HT-29 (cell line): ENCODE measurements at places on chromosomes 4 and X. TPM values are rescaled to one million over a fixed set of nuclear protein-coding genes. Genes with fewer than 3 reads are reported as not detected.

Gene KLF3
- 74.3 and 76.6 TPM in 2 replicates for total RNA-seq

Gene PGM2
- 21.3 and 21.8 TPM in 2 replicates for total RNA-seq

Gene IL3RA
- total RNA-seq = not detected in 2 replicates

Gene HSFX4
- 0.47 TPM in 1 of 2 replicates, not detected in the other for total RNA-seq

Gene CHIC1
- 5.6 and 6.9 TPM in 2 replicates for total RNA-seq

Gene GAGE2A
- not detected in 2 replicates for total RNA-seq

Gene SLC26A1
- total RNA-seq = 5.8 and 6.2 TPM in 2 replicates

Gene IL13RA1
- 22.7 and 25.7 TPM in 2 replicates for total RNA-seq

Gene ANKRD37
- 6.7 and 10.4 TPM in 2 replicates for total RNA-seq

Gene FAM9B
- total RNA-seq = not detected in 2 replicates

DNA sequence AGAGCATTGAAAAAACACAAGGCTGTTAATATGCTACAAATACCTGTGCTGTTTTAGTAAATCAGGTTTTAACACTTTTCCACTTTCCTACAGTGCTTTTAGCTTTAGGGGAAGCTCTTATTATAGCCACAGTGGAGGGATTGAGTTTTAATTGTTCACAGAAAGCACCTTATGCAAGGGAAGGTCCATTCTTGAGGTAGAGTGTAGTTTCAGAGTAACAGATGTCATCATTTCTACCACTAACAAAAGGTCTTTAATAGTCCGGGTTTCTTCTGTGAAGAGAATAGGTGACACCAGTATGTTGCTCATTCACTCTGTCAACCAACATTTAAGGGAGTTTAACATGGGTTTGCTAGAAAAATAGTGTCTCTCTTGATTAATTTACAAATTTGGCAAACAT, 104.4 kb downstream of the STIM2 start:
- no peak for DNase-seq

GRCh38 chr4:181950372-181951127, 292.7 kb upstream of the TENM3 start:
- no peak for DNase-seq

DNA sequence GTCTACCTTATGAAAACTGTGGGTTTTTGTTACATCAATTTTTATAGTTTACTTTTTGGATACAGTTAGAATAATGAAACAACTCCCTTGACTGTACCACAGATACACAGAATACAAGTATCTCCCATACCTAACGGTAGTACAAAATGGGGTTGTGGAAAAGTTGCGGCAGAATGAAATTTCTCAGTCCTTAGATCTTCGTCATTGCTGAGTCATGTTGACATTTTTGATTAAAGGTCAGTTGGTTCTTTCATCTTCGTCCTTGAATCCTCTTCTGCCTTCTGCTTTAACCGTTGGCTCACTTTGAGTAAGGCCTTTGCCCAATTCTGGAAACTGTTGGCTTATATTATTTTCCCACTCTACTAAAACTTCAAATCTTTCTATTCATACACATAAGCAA, 75.6 kb downstream of the TRIML1 start:
- DNase-seq = no peak

DNA sequence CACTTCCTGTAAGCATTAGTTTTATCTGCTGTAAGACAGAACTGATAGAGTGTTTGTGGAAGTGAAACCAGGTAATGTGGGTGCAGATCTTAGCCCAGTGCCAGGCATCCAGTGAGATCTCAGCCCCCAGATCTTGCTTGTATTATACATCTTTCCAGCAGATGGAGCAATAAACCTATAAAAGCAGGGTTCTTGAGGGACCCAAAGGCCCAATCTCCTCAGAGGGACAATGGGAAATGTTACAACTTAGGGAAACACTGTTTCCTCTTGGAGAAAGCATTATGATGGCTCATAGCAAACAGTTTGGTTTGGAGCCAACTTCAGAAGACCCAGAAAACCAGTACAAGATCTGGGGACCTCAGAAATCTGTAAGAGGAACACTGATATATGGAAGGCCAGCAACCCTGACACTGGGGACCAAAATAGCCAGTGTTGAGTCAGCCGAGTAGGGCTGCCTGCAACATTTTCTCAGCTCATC, 206.3 kb downstream of the SLC7A11 start:
- peak; percentile 83 for DNase-seq

DNA sequence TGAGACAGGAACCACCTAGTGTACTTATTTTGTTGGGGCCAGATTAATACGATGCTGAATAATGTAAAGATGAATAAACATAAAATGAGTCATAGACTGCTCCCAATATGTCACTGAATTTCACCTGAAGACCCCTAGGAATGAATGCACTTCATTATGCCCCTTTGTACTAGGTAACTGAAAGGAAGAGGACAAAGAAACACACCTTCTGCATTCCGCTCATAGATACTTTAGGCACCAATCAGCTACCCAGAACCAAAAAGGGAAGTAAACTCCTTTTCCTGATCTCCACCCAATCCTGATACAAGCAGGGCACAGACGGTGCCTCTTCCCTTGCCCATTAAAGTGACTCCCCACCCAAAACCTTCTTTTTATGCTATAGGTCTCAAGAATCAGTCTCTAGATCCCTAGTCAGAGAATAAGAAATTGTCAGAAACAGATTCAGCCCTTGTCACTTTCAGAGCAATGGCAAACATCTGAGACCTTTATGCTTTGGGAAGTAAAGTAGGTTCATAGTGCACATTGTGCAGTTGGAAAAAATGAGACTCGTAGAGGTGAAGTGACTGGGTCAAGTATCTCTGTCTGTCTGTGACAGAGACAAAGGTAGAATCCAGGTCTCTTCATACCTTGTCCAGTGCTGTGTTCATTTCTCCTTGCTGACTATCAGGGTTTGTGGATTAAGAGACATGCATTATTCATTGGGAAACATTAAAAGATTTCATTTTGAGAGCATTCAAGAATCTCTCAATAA, 2.3 kb downstream of the GPR174 start:
- DNase-seq = no peak

GRCh38 chr4:183300070-183300469, 20.0 kb downstream of the CLDN22 start:
- DNase-seq = no peak

DNA sequence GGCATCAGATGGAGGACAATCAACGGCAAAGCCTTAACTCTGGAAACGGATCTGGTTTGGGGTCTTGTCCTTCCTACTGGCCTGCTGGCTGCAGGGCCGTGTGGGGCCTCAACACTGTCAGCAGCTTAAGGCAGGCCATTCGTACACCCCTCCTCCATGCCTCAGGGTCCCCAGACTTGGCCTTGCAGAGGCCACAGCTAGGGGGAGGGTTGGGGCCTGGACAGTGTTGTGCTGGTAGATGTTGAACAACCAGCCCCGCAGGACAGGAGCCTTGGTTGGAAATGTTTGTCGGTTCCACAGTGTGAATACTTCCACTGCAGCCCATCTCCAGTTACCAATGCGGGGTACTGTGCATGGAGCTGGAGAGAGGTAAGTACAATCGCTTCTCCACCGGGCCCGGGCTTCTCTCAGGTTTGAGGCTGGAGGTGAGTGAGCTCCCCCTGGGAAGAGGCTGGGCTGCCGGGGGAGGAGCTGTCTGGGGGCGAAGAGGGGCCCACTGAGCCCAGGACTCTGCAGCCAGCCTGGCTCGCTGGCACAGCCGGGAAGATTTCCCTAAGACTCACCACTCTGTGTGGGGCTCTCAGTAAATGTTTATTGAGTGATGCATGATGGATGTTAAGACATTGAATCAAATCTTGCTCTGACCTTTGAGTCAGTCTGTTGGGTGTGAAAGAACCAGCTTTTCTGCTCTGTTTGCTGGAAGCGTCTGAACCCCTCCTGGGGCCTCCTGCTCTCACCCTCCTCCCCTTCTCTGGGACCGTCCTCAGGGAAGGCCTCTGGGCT, 19.7 kb upstream of the GPR78 start:
- DNase-seq = no peak

DNA sequence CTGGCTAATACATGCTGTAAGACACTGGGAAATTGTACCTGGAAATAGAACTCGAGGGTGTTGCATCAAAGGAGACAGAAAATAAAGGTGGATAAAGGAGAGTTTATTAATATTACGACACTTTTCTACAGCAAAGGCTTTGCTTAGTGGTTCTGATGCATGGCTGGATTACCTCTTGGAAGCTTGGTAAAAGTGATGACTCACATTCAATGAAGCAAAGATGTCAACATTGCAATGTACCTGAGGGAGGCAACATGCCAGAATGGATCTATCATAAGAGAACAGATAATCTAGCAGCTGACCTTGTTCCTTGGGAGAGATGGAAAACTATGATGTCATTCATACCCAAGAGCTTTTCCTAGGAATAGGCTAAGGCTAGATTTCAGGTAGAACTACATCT, 735.1 kb upstream of the DIAPH2 start:
- DNase-seq = no peak

DNA sequence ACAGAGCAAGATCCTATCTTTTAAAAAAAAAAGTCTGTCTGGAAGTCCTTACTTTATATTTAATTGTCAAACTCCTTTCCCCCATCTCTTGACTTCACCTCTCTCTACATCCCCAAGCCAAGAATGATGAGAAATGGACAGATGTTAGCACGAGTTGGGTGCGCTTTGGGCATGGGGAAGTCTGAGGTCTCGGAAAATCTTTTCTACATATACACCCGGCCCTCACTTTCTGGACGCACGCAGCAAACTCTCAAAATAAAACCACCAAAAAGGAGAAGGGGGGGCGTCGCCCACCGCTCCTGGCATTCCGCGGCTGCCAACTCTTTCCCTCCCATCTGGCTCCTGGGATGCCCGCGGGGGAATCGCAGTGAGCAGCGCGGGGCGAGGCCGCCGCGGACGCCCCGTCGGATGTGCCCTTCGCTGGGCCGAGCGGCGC, 756 bp downstream of the IGFBP7 start:
- DNase-seq = no peak

DNA sequence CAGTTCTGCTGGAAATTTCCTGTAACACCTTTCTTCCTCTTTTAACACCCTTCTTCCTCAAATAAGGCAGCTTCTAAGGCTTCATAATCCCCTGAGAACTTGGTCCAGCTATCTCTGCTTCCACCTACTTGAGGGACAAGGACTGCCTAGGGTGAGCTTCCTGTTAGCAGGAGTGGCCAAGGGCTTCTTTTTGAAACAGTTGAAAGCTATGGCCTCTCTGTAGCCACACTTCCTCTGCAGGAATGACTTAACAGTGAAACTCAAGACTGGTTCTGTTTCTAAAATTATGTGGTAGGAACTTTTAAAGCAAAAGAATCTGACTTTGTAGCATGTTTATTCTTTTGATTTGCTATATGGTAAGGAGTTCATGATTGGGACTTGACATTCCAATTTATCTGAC, 108.5 kb upstream of the WDR1 start:
- DNase-seq = no peak

- no peak for DNase-seq
Measured at GRCh38 chr4:171676555-171677215, 136.5 kb upstream of the GALNTL6 start.

DNA sequence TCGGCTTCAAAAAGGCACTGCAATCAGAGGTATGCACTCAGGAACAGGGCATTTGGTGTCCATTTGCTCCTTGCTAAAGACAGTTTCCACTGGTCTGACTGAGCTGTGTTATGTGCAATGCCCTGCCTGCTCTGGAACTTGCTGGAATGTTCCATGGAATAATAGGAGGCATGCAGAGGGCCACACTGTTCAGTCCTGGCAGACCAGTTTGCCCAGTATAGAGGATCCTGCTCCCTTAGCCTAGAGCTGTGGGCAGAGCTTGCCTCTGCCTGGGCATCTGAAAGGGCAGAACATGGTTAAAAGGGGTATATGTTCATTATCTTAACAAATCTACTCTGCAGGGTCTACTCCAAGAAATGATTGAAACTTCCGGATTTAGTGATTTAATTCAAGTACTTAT, 27.8 kb upstream of the CD99L2 start:
- no peak for DNase-seq

DNA sequence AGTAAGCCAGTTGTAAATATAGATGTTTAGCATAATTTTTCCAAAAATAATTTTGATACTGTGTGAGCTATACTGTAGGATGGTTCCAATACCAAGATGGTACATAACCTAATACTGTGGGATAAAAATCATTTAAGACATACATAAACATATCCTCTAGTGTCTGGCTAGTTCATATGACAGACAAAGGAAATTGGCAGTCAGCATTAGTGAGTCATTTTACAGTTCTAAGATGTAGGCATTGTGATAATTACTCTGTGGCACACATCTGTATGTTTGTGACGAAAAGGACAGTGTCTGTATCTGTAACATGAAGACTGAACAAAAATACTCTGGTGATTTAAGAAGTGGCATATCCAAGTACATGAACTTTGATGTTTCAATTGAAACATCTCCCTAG, 49.6 kb downstream of the UGT2A2 start:
- no peak for DNase-seq

GRCh38 chr4:58514299-58514698, 1404.1 kb upstream of the IGFBP7 start:
- no peak for DNase-seq

DNA sequence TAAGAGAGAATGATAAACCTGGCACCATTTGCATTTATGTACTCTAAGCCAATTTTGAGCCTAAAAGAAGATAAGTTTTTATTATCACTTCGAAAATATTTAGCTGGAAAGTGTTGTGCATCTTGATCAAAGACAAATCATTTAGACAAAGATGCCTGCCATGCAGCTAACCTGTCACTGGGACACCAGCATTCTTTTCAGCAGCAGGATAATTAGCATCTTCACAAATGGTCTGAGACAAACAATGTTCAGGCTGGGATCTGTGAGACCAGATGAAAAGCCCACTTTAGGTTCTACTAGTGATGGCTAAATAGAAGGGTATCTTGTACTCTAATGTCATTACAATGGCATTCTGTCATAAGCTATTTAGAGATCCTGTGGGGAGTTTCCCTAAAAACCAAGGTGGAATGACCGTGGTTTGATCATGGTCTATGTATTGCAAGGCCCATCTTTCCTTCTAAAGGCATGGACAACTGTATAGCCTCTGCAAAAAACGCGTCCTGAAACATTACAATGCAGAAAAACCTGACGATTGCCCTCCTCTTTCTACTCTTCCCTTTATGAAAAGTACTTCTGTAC, 7.2 kb downstream of the PRDM8 start:
- no peak for DNase-seq
